ENCODE measurements at places on chromosomes 12 and 14.

DNA sequence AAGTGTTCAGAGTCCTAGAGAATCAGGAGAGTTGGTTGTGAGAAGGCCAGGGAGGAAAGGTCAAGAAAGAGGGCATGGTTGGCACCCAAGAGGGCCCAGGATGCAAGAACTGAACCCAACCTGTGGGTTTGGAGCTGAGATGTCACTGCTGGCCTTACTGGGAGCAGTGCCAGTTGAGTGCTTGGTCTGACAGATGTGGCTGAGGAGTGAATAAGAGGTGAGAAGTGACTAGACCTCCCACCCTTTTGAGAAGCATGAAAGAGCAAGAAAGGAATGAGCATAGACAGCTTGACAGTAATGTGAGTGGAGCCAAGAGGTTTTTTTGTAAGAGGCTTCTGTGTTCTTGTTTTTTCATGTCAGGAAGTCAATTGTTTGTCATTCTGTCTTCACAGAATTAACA, 95.3 kb downstream of the FGD4 start:
- peak; percentile 5 for DNase-seq

- no peak for DNase-seq
Observed at GRCh38 chr12:9634969-9635754, 27.4 kb upstream of the KLRB1 start.

- no peak for DNase-seq
Observed at GRCh38 chr12:49026101-49026500, 7.5 kb upstream of the PRKAG1 start.

- DNase-seq = no peak
Observed at GRCh38 chr12:69167648-69168165, 71.7 kb upstream of the CPSF6 start.

DNA sequence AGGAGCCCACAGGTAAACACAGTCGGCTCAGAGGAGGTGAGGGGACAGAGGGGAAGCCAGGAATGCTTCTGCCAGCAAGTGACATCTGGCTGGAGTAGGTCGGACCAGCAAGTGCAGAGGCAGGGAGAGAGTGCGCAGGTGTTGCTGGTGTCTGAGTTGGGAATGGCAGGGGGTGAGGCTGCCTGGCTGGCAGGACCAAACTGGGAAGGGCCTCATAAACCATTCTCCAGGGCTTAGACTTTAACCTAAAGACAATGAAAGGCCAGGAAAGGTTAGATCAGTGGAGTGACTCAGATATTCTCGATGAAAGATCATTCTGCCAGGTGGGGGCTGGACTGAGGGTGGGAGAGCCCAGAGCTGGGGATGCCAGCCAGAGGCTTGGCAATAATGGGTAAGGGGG, 66.4 kb downstream of the ITPK1 start:
- no peak for DNase-seq

DNA sequence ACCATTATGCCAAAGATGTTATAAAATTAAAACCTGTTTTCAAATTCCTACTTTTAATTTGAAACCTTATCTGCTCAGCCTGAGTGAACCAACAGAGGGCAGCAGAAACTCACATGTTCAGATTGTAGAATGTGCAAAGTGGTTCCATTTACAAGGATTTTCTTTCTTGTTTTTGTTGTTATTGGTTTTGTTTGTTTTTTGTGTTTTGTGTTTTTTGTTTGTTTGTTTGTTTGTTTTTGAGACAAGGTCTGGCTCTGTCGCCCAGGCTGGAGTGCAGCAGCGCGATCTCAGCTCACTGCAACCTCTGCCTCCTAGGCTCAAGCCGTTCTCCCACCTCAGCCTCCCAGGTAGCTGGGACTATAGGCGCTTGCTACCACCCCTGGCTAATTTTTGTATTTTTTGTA, 22.8 kb upstream of the GARIN2 start:
- DNase-seq = peak; percentile 25

DNA sequence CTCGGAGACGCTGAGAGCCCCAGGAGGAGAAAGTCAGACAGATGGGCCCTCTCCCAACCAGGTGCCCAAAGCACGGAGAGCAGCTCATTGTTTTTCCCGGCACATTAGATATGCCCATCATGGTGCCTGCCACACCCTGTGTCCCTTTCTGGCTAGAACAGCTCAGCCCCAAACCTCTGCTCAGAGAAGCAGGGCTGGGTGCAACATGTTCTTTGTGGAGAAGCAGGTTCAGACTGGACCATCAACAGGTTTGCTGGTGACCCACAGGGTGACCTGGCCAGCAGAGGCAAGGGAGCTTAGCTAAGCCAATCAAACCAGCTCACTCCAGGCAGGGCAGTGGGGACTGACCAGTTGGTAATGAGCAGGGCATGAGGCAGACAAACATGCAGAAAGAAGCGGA, 13.4 kb downstream of the RAB15 start:
- DNase-seq = no peak

GRCh38 chr12:87047691-87048090, 791.5 kb upstream of the MGAT4C start:
- no peak for DNase-seq

DNA sequence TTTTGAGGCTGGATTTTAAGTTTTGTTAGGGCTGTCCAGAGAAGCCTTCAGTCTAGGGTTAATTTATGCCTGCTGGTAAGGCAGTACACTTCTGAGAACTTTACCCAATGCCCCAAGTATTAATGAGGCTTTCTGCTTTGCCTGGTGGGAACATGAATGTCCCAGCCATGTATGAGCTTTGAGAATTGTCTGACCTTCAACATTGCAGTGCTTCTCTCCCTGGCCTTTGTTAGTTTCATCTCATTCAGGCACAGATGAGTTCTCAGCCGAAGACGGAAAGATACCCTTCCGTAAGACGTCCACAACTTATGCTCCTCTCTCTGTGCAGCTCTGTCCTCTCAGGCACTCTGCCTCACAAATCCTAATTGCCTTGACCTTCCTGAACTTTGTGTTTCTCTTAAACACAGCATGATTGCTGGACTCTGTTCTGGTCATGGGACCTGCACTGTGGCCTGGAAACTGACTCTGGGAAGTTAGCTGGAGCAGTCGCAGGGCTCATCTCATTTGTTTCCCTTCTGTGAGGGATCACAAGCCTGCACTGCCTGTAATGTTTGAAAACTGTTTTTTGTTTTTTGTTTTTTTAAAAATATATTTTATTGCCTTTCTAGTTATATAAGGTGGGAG, 15.7 kb downstream of the CHPT1 start:
- no peak for DNase-seq

DNA sequence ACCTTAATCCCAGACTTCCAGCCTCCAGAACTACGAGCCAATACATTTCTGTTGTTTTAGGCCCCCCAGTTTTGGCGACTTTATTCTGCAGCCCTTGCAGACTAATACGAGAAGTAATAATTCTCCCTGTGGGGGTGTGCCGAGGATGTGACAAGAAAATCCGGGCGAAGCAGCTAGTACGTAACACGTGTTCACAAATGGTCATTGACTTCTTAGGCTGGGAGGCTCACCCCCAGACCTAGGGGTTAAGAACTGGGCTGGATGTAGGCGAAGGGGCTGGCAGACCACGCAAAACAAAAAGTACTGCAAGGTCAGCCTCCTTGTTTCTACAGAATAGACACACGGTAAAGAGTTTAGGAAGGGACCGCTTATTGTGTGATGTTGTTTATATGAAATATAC, 69.8 kb upstream of the ESRRB start:
- DNase-seq = no peak

DNA sequence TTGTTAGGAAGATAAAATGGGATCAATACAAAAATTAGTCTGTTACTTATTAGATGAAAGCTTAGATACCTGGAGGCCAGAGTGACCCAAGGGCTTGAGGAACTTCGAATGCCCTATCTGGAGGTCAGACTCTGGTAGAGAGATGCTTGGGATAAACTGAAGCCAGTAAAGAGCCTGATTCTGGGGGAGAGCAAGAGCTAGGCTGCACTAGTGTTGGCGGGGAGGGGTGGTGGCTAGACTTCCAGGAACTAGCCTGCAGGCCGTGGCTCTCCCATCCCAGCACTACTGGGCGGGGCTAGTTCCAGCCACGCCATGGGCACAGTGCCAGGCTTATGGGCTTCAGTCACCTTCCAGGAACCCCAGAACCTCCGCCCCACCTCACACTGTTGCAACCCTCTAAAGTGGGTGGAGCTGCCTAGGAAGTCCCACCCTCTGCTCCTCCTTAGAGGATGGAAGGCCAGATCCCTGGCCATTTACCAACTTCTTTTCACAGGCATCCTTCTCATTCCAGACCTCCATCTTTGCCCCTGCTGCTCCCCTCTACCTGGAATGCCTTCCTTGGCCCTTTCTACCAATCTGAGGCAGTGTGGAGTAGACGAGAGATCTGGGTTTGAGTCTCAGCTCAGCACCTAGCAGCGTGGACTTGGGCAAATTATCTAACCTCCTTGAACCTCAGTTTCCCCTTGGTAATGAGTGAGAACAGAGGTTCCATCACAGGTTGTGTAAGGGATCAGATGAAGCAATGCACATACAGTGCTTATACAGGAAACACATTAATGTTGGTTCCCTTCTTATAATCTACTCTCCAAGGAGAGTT, 6.3 kb upstream of the NFE2 start:
- peak; percentile 34 for DNase-seq

- no peak for DNase-seq
Observed at GRCh38 chr14:63551332-63551731, 8.2 kb upstream of the PPP2R5E start.

DNA sequence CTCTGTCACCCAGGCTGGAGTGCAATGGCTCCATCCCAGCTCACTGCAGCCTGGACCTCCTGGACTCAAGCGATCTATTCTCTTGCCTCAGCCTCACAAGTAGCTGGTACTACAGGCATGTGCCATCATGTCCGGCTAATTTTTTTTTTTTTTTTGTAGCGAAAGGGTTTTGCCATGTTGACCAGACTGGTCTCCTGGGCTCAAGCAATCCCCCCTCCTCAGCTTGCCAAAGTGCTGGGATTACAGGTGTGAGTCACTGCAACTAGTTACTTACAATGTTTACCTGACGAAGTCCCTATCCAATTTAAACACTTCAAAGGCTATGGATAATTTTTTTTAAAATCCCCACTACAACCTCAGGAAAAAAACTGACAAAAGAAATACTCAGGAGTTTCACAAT, 1.8 kb downstream of the KRR1 start:
- no peak for DNase-seq

- no peak for DNase-seq
Observed at GRCh38 chr12:27511031-27511722, 12.8 kb upstream of the PPFIBP1 start.

DNA sequence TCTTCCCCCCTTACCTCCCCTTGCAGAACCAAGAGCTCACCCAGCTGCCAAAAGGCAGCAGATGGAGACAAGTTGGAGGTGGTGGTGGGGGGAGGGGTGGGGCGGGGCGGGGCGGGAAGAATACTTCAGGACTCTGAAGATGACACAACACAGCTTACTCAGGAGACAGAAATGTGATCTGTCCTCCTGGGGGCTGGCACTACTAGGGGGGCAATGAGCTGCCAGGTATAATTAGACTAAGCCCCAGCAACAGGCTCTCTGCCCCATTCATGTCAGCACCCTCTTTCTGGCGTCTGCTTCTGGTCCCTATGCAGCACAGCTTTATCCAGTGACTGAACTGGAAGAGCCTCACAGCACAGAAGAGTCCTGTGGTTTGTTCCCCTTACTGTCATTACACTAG, 407.0 kb downstream of the MED13L start:
- DNase-seq = no peak

GRCh38 chr14:93493054-93493453, 62.3 kb downstream of the UNC79 start:
- no peak for DNase-seq

DNA sequence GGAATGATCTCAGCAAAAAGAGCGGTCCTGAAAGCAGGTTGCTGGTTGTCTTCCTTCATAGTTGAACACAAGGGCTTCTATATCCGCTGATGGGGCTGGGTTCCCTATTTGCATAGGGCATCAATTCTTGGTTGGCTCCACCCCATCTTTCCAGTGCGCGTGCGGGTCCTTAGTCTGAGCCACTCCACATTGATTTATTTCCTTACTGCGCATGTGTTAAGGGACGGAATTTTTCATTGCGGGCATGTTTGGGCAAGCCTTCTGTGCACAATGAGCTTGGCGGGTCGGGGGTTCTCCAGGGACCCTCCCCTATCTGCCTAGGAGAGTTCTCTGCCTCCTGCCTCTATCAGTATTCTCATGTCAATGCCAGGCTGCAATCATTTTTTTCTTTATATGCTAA, 21.2 kb upstream of the DLGAP5 start:
- no peak for DNase-seq

GRCh38 chr12:105278043-105278697, 42.2 kb upstream of the APPL2 start:
- no peak for DNase-seq

- no peak for DNase-seq
Observed at GRCh38 chr12:115377230-115377629, 693.3 kb upstream of the TBX3 start.

DNA sequence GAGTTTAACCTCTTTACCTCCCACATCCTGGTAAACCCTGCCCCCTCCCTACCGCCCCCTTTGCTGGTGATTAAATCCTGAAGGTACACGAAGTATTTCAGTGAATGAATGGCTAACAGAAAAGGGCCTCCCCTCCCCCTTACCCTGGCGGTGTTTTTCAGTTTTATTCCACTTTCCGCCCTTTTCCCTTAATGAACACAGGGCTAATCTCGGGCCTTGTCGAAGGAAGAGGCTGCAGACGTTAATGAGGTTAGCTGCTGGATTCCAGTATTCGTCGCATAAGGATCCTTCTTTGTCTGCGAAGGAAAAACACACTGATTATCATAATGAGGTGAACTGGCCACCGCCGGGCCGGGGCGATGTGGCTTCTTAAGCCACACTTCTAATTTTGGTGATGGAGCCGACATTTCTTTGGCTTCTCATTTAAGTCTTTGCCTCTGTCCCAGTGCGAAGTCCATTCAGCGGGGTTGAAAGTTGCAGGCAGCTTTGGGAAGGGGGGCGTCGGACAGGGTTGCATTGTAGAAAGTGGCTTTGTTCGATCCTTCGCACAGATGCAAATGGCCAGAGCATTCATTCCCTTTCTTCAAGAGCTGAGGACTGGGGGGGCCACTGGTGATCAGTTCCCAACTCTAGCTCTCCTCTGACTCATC, 6.5 kb downstream of the MEG3 start:
- no peak for DNase-seq

DNA sequence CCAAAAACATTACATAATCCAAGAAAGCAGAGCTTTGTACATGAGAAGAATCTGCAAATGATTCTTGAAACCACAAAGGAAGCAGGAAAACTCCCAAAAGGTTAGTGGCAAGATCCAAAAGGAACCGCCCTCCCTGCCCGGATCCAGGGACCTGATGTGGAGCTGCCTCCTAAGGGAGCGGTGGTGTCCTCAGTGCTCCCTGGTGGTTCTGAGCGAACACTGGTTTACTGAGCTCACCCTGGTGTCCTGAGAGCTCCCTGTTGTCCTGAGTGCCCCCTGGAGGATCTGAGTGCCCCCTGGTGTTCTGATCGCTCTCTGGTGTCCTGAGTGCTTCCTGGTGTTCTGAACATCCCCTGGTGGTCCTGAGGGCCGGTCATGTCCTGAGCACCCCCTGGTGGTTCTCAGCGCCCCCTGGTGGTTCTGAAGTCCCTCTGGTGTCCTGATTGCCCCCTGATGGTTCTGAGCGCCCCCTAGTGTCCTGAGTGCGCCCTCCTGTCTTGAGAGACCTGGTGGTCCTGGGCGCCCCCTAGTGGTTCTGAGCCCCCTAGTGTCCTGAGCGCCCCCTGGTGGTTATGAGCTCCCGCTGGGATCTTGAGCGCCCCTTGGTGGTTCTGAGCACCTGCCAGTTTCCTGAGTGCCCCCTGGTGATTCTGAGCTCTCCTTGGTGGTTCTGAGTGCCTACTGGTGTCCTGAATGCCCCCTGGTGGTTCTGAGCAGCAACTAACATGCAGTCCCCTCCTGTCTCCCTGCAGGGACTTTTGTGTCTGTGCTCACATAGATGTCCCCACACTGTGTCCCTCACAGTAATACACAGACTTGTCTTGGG, 891.1 kb downstream of the TMEM121 start:
- DNase-seq = peak; percentile 99

Measured in activated T-cell treated with anti-CD3 and anti-CD28 coated beads, Interleukin-2, amount 50 U/mL, for 72 hours (primary cell).